NCI-H2029 (cell line): ENCODE measurements at places on chromosomes 6 and 20.
A peak's percentile ranks its signal among the peaks of the same experiment; 100 is the strongest.

GRCh38 chr6:20921578-20921977 is 387.3 kb downstream of the CDKAL1 start:
- DNase-seq: no peak

- peak; percentile 8 for DNase-seq
Observed at GRCh38 chr6:99282479-99283062, 66.9 kb downstream of the FAXC start.

- peak; percentile 83 for DNase-seq
Observed at GRCh38 chr20:14142171-14142570, 146.9 kb downstream of the MACROD2 start.

- no peak for DNase-seq
Observed at GRCh38 chr20:63461104-63461763, 11.2 kb downstream of the KCNQ2 start.

- DNase-seq: no peak
Observed at GRCh38 chr6:137975188-137975940, 108.3 kb downstream of the TNFAIP3 start.

DNA sequence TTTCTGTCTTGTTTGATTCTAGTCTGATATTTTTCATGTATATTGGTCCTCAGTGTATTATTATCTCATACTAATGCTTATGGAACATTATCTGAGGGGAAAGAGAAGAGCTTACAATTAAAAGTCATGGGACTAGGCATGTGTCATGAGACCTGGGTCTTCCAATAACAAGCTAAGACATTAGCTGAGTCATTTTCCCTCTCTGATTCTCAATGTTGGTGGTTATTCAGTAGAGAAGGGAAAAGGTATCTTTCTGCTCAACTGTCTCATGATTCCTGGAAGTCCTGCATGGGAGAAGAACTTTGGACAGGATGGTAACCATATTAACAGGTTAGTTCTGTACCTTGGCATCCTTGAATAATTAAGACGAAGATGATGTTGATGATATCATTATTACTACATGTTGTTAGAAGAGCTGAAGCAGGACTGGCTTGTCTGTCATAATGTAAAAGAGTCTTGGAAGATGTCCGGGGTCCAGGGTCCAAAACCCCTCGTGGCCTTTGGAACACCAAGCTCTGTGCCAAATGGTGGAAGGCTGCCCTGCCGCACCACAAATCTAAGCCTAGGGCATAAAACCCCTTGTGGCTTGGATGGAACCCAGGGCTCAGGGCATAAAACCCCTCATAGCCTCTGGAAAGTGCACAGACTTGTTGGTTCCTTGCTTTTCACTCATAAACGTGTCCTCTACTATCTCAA is 19.1 kb downstream of the TRIM38 start:
- no peak for DNase-seq
